ENCODE measurements at places on chromosomes 5 and 9. TPM values are rescaled to one million over a fixed set of nuclear protein-coding genes. Genes with fewer than 3 reads are reported as not detected.

DNA sequence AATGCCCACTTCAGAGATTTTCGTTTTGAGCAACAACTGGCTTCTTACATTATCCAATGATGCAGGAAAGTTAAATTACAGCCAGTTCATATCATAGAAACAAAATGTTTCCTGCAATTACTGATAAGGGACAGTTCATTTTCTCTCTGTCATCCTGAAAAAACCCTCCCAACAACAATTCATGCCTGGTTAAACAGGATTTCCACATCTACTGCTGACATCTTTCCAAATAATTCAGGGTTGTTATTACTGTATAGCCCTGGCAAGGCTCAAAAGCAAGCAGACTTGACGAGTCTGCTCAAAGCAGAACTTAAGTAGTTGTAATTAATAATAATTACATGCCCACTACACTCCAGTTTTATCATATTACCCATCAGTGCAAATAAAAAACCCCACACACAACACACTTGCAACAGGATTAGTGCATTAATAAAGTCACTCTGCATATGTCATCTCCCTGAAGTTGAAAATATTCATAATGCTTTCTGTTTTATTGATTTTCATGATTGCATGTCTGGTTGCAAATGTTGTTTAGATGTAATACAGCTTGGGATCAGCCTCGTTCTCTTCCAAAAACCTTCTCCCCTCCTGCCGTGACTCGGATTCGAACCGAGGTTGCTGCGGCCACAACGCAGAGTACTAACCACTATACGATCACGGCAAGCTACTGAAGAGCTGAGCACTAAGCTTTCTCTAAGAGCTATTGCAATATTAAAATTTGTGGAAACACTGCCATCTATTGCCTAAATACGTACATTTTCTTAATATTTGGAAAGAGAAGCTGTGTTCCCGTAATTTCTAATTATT lies 119.6 kb upstream of the NFIB start:
- H3K27ac ChIP-seq, result no peak overlapping the region
- no peaks in the 10 kb centered on the region for H3K36me3 ChIP-seq
- DNase-seq, result no peak
- H3K4me1 ChIP-seq, result no peaks in the 10 kb centered on the region
- peaks cover 7% of the 10 kb centered on the region for H3K27me3 ChIP-seq
- no peak overlapping the region for H3K4me3 ChIP-seq

- no peaks in the 10 kb centered on the region for H3K4me1 ChIP-seq
- H3K27ac ChIP-seq, result no peak overlapping the region
- no peak overlapping the region for H3K4me3 ChIP-seq
- no peaks in the 10 kb centered on the region for H3K27me3 ChIP-seq
These were observed 45.4 kb downstream of the SHB start for GRCh38 chr9:38023661-38024035.

GRCh38 chr9:107737987-107738743 lies 248.6 kb upstream of the KLF4 start:
- no peaks in the 10 kb centered on the region for H3K36me3 ChIP-seq
- DNase-seq, result no peak
- no peak overlapping the region for H3K4me3 ChIP-seq

Gene KDM3B
- total RNA-seq, result 52.8 TPM

DNA sequence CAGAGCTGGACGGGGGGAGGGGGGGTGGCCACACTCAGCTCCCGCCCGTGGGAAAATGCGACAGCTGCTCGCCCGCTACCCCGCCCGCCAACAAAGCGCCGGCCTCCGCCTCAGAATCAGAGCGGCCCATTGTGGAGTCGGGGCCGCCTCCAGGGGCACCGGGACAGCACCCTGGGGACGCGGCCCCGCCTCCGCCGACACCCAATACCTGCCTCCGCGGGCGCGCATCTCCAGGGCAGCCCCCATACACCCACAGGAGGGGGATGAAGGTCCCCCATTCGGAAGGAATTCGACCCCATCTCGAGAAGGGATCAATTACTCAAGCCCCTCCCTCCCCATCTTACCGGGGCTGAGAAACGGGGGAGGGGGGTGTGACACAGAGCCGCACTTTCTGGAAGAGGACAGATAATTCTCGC lies 1.3 kb downstream of the NOTCH1 start:
- H3K27ac ChIP-seq, result peak overlapping the region; percentile 65
- H3K4me3 ChIP-seq, result peak overlapping the region; percentile 91
- H3K36me3 ChIP-seq, result peaks cover 50% of the 10 kb centered on the region

DNA sequence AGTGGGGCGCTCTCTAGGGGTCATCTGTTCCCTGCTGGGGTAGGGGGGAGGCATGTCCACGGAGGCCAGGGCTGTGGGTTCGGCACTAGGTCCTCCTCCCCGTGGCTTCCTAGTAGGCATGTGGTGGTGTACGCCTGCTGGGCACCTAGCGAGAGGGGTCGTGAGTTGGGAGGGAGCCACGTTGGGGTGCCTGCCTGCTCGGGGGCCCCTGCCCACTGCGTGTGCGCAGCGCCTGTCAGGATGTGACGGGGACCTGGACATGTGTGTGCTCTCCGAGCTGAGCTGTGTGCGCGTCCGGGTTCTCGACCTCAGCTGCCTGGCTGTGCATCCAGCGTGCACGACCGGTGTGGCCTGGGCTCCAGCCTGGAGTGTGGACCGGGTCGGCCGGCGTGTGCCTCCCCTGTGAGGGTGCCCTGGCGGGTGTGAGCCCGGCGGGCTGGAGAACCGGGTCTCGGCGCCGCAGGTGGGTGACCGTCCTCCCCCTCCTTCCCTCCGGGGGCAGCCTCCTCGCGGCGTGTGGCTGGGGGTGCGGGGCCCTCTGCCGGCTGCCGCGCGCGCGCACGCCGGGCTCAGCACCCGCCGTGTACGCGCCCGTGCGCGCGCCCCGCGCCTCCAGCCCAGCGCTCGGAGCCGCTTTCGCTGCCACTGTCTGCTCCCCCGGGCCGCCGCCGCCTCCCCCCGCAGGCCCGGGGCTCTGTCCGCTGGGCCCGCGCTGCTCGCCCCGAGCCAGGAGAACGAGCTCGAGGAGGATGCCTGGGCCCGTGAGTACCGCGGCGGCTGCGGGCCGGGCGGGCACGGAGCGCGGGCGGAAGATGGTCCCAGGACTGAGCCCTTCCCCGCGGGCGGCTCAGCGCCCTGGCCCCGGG lies at the start of gene PRR7:
Gene PRR7 (plus strand): TSS at position 615 of the 866 bp plus-strand sequence. CDS start 8,254 bp downstream, outside the sequence.
- peaks cover 2% of the 10 kb centered on the region for H3K27me3 ChIP-seq
- peaks cover 15% of the 10 kb centered on the region for H3K36me3 ChIP-seq
- peak within 1 kb of the TSS; percentile 88 for H3K27ac ChIP-seq
- H3K4me3 ChIP-seq, result peak within 1 kb of the TSS; percentile 73
- H3K4me1 ChIP-seq, result peaks cover 31% of the 10 kb centered on the region
